ENCODE measurements at places on chromosomes 3 and 15. TPM values are rescaled to one million over a fixed set of nuclear protein-coding genes. Genes with fewer than 3 reads are reported as not detected.

The CALML4 gene
- 5.1 TPM for total RNA-seq

The CASR gene
- total RNA-seq: 0.89 TPM

The SMCO1 gene
- not detected for total RNA-seq

The B3GALNT1 gene
- 52.8 TPM for total RNA-seq

The CCR3 gene
- total RNA-seq: 0.20 TPM

The CPN2 gene
- total RNA-seq: not detected
